ENCODE measurements at places on chromosomes 7 and 10. TPM values are rescaled to one million over a fixed set of nuclear protein-coding genes. Genes with fewer than 3 reads are reported as not detected.

Gene NRCAM
- total RNA-seq: 0.78 TPM

Gene NUDT13
- 3.6 TPM for total RNA-seq

Gene PLEKHS1
- 0.84 TPM for total RNA-seq

Gene GPR85
- total RNA-seq: 4.2 TPM

Gene OR2A7
- total RNA-seq: not detected

Gene ZP3
- total RNA-seq: 6.1 TPM

Gene FAM237B
- total RNA-seq: not detected

Gene FXYD4
- not detected for total RNA-seq

Gene AVL9
- total RNA-seq: 30.6 TPM

Gene KNDC1
- not detected for total RNA-seq

Gene MMD2
- total RNA-seq: not detected

Gene STEAP4
- total RNA-seq: not detected

DNA sequence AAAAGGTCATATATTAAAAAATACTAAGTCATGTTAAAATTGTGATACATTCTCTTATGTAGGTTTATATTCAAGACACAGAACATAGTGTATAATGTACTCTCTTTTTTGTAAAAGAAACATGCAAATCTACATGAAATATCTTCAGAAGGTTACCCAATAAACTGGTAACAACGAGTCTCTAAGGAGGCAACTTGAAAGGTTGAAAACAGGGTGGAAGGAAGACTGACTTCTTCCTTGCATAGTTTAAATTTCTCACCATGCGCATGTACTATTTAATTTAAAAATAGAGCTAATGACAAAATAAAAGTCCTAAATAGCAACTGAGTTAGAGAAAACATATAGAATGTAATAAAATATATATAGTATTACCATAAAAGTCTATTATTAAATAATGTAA lies 132.5 kb downstream of the NT5C2 start:
- no peak for DNase-seq

- DNase-seq: no peak
Observed at GRCh38 chr10:80506836-80507487, 30.7 kb upstream of the SH2D4B start.

- DNase-seq: no peak
Observed at GRCh38 chr10:124754227-124754626, 10.0 kb upstream of the FAM53B start.

DNA sequence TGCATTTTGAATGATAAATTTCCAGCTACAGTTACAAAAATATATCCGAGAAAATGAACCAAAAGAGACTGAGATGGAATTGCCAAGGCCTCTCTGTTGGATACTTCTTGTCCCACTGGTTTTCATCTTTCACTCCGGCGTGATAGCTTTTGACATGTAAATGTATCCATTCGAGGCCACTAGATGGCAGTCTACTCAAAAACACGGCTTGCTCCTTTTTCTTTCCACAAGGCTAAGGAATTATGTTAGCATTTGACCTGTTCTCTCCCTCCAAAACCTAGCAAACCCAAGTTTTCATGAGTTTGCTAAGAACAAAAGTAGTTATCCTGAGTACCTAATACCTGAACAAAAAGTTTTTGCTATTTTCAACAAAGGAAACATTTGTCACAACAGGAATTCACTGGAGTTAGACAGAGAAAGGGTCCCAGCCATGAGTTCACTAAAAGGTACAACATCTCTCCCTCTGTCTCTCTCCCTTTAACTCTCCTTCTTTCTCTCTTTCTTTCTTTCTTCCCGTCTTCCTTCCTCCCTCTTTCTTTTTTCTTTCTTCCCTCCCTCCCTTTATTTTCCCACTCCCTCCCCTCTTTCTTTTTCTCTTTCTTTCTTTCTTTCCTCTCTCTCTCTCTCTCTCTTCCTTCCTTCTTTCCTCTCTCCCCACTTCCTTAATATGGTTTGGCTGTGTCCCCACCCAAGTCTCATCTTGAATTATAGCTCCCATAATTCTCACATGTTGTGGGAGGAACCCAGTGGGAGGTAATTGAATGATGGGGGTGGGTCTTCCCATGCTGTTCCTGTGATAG lies 207.9 kb upstream of the MYO3A start:
- DNase-seq: peak; percentile 62

DNA sequence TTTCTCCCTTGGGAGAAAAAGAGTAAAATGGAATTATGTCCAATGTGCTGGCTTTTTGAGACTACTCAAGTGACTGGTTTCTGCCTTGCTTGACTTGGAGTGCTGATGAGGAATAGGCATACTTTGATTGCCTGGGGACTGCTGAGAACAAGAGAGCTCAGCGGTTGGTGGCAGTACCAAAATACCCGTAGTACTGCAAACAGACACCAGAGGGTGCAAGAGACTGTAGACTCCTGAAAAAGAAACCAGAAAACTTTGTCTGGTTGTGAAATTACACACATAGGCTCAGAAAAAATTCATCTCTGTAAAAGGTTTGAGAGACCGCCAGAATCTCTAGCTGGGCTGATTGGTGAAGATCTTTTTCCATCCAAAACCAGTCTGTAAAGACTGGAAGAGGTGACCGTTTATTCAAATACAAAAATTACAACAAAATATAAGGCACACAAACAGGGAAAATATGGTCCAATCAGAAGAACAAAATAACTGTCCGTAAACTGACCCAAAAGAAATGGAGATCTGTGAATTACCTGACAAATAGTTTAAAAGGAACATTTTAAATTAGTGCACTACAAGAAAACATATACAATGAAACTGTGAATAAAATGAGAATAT lies 18.5 kb downstream of the BICC1 start:
- DNase-seq: peak; percentile 80

GRCh38 chr7:46131916-46132795 lies 211.1 kb upstream of the IGFBP3 start:
- DNase-seq: no peak

DNA sequence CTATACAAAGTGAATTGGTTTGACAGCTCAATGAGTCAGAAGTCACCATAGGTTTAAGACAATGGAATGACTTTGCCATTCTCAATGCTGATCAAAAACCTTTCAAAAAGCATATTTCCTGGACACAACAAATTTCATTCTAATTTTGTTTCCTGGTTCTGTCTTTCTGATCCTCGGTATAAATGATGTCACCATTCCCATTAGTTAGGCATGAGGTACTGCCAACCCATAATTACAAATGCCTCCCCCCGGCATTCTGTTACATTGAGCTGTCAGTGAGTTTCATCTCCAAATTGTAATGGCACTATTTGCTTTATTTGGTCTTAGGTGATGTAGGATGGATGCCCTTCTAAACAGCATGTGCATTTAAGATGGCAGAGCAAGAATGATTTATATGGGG lies 81.7 kb upstream of the NFE2L3 start:
- no peak for DNase-seq

DNA sequence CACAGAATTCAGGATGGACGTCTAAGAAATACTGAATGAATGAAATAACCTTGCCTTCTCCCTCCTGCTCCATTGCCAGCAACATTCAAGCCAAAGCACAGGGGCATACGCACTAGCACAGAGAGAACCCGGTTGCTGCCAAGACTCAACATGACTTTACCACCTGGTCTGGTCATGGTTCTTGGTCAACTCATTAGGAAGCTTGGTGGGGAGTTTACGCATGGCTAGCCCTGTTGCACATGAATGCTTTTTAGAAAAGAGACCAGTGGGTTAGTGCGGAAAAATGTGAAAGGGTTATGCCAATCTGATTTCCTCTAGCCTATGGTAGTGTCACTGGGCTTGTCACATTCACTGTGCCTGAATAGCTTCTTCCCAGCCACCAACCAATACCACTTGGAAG lies 187.6 kb upstream of the NEBL start:
- no peak for DNase-seq

DNA sequence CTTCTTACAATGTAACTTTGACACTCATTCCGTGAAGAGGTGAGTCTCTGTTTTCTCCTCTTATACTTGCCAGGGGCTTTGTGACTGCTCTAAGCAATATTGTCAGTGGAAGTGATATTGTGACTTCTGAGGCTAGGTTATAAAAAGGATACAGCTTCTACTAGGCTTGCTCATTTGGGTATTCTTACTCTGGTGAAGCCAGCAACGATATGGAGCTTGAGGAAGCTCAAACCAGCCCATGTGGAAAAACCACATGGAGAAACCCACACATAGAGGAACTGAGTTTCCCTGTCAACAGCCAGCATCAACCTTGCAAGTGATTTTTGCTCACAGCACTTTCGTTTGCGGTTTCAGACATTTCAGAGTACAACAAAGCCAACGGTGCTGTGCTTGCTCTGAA lies 149.6 kb upstream of the SEMA3E start:
- DNase-seq: no peak

- no peak for DNase-seq
Observed at GRCh38 chr10:79940431-79940830, 8.5 kb downstream of the SFTPD start.

- peak; percentile 28 for DNase-seq
Observed at GRCh38 chr10:28878236-28878970, 201.1 kb downstream of the BAMBI start.

DNA sequence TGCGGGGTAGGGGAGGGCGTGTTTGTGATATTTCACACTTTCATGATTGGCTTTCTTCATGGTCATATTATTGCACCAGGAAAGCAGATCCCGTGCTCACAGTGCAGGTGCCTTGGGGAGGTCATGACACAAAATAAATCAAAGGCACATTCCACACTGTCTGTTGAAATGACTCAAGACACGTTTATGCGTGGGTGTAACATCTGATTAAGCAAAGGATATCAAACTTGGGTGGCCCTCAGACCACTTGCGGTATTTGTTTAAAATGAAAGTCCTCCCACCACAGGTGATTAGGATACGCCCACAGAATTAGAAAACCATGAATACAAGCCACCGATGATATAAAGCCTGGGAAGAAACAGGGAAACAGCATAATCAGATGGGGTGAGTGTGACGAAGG lies 51.1 kb downstream of the SVIL start:
- peak; percentile 20 for DNase-seq

DNA sequence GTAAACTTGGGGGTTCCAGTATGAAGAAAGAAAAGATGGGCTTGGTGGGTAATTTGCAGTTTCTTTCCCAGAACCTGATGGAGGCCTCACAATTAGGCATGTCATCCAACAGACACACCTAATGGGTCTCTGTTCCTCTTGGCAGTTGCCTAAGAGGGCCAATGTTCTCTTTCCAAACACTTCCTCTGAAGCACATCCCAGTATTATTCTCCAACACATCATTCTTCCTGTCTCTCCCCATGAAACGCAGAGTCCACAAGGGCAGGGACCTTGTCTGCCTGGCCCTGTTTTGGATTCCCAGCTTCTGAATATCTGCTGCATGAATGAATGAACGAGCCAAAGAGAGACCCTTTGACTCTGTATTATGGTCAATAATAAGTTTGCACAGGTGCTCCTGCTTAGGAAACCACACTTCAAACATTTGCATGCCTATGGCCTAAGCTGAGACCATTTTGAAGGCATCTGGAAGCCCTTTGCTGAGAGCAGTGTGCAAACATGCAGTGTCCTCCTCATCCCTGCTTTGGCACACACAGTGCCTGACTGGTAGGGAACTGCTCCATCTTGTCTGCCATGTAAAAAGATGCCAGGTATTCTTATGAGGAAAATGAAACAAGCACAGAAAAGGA lies 100.9 kb upstream of the CHST15 start:
- DNase-seq: no peak

GRCh38 chr7:72196176-72196575 lies 216.0 kb downstream of the CALN1 start:
- no peak for DNase-seq

- peak; percentile 94 for DNase-seq
Observed at GRCh38 chr10:24465891-24466818, 257.2 kb downstream of the KIAA1217 start.

DNA sequence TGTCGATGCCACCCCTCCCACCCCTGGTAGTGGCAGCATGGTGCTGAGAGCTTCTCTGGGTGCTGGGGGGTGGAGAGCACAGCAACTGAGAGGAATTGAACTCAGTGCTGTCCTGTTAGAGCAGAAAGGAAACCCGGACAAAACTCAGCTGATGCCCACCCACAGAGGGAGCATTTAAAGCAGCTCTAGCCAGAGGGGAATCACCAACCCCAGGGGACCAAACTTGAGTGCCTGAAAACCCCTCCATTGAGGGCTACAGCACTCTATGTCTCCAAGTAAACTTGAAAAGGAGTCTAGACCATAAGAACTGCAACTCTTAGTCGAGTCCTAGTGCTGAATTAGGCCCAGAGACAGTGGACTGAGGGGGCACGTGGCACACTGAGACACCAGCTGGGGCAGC lies 16.8 kb upstream of the FOXI2 start:
- DNase-seq: no peak

GRCh38 chr7:158536871-158537515 lies 50.6 kb downstream of the PTPRN2 start:
- no peak for DNase-seq

DNA sequence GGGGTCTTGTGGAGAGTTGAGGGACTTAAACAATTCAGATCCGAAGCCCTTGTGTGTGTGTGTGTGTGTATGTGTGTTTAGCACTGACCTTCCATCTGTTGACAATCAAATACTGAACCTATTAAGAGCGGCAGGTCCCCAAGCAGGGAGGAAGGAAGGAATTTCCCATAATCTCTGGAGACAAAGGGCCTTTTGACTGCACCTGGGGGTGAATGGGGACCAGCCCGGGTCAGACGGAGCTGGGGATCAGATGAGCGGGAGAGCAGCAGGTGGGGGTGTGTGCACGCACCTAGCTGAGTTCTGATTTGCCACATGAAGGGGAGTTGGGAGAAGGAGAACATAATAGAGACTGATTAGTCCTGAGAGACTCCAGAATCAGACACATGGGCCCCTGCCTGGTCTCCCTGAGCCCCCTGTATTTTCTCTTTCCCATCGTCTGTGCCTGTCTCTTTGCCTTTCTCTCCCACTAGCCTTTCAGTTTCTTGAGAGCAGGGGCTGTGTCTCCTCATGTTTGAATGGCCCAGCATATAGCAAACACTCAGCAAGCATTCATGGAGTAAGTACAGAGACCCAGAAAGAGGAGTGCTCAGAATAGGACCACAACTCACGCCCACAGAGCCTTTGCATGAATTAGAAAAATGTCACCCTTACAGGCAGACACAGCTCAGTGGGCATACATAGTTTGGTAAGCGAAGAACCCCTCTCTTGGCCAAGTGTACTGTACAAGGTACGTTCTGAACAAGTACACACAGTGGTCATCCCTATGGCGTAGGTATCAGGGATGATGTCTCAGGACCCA lies 288.3 kb upstream of the HABP2 start:
- no peak for DNase-seq

DNA sequence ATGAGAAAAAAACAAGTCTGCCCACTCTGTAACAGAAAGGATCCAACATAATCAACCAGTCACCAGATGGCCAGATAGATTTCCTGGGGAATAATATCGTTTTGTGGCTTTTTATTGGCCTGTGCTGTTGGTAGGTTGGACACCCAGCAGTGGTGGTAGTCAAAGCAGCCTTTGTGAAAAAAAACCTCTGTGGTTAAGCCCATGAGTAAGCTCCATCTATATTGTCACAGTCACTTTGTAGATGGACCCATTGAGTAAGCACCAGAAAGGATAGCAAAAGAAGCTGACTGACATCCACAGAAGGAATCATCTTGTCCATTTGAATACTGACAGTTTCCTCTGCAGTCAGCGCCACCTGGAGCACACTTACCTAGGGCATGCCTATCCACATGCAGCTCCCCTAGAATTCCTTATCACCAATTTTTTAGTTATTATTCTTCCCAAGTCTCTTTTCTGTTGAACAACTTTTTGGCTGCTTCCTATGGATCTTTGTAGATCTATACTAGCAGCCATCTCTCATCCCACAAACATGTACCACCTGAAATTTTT lies 96.9 kb downstream of the IQUB start:
- DNase-seq: peak; percentile 28
